Neural cell (in vitro differentiated cells): ENCODE measurements at places on chromosomes 7 and 10. TPM values are rescaled to one million over a fixed set of nuclear protein-coding genes. Genes with fewer than 3 reads are reported as not detected.

The AOC1 gene
- polyA plus RNA-seq, result not detected in 2 replicates

The GALNT17 gene
- polyA plus RNA-seq, result 15.7 and 17.6 TPM in 2 replicates

The AGMO gene
- not detected in 2 replicates for polyA plus RNA-seq

The MSS51 gene
- 4.7 and 8.3 TPM in 2 replicates for polyA plus RNA-seq

The CELF2 gene
- polyA plus RNA-seq, result 49.9 and 55.5 TPM in 2 replicates

The CYP2C8 gene
- 5.1 TPM in 2 replicates for polyA plus RNA-seq
